ENCODE measurements at places on chromosomes 5 and 9.

- DNase-seq, result no peak
These were observed 895.9 kb downstream of the TLE4 start for GRCh38 chr9:80467632-80468031.

DNA sequence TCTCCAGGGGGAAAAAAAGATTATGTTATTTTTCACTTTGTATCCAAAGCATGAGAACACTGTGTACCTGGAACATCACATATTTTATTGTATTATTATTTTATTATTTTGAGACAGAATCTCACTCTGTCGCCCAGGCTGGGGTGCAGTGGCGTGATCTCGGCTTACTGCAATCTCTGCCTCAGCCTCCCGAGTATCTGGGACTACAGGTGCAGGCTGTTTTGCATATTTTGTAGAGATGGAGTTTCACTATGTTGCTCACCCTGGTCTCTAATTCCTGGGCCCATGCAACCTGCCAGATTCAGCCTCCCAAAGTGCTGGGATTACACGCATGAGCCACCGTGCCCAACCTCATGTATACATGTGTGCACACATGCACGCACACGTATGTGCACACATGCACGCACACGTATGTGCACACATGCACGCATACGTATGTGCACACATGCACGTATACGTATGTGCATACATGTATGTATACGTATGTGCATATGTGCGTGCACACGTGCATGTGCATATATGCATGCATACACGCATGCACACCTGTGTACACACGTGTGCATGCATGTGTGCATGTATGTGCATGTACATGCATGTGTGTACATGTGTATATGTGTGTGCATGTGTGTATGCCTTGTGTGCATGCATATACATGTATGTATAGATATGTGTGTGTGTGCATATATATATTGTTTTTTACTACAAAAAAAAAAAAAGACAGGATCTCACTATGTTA lies 9.5 kb upstream of the UGCG start:
- DNase-seq, result no peak

GRCh38 chr5:155850370-155850769 lies 476.6 kb upstream of the SGCD start:
- no peak for DNase-seq

GRCh38 chr5:173970878-173971650 lies 17.9 kb upstream of the C5orf47 start:
- no peak for DNase-seq

DNA sequence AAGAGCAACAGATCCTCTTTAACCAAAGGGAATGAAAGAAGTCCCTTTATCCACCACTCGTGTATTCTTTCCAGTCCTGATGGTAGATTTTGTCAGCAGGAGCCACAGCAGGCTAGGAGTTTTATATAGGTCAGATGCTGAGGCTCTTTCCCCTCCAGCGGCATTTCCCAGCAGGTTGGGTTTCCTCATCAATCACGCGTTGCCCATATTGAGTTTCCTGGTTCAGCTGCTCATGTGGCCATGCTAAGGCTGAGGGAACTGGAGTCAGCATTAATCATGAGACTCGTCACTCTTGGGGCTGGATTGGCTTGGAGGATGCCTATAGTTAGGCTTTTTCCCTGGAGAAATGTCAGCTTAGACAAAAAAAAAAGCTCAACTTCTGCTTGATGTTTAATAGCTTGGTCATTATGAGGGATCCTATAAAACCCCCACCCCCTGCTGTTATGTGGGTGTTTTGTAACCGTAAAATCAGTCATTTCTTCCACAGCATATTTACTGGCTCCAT lies 193.4 kb upstream of the GAS1 start:
- no peak for DNase-seq

DNA sequence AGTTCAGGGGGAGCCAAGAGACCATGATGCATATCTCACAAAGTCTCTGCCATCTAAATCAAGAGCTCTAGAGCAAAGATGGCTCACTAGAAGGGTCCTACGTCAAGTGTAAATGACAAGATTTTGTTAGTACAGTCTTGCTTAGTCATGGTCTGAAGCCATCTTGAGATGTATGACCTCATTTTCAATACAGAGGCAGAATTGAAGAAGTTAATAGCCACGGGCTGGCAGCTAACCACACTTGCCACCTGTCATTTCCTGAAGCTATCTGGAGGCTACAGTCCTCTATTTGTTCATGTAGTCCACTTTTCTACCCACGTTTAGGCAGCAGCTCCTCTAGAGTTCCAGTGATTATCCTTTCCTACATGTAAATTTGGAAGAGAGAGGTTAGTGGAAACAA lies 231.7 kb upstream of the CDH12 start:
- no peak for DNase-seq

DNA sequence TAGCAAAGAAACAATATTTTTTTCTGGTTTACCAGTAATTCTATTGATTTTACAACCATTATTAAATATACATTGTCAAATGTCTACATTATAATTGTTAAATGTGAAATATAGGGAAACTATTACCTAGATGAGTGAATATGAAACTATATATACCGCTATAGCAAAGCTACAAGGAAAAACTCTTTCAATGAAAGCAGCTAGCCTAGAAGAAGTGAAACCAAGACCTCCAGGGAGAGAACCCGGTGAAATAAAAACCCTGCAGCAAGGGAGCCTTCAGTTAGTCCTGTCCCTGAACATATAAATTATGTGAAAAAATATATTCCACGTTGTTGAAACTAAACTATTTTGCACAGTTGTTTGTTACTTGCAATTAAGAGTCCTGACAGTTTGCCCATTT lies 913.1 kb downstream of the EFNA5 start:
- DNase-seq, result no peak

- DNase-seq, result no peak
These were observed 10.9 kb downstream of the FBXL7 start for GRCh38 chr5:15510831-15511230.

DNA sequence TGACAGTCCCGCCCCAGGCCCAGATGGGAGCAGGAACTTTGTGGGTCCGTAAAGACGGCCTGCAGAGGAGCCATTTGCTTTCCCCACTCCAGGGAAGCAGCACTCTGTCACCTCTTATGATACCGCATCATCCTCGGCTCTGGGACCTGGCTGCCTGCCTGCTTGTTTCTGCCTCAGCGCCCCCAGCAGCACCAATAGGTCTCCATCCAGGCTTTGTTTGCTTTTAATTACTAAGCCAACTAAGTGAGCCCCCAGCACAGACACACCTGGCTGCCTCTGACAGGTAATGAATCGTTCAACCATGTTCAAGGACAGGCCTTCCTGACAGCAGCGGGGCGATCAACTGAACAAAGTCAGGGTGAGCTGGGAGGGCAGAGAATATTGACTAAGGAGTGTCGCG lies 141.4 kb downstream of the C5orf15 start:
- DNase-seq, result no peak

- DNase-seq, result no peak
These were observed 181.9 kb upstream of the HMHB1 start for GRCh38 chr5:143629871-143630659.

- DNase-seq, result no peak
These were observed 207.0 kb upstream of the SLC30A5 start for GRCh38 chr5:68886814-68887213.

- no peak for DNase-seq
These were observed 265.3 kb downstream of the ENC1 start for GRCh38 chr5:74375271-74375670.

DNA sequence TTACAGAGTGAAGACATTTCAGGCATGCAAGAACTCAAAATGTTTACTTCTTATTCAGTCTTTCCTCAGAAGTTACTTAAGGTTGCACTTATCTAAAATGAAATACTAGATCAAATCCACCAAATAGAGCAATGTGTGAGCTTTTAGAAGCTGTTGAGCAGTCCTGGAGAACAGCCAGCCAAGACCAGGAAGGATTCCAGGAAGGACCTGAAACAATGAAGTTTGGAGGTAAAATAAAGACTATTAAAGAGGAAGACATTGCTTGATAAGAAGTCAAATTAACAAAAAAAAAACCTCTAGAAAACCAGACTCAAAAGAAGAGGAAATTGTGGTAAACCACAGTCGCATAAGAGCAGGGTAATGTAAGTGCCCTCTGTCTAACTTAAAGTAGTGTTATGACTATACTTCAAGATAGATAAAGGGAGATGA lies 156.2 kb upstream of the S1PR3 start:
- no peak for DNase-seq

- no peak for DNase-seq
These were observed 181.0 kb upstream of the CLINT1 start for GRCh38 chr5:158039911-158040347.

DNA sequence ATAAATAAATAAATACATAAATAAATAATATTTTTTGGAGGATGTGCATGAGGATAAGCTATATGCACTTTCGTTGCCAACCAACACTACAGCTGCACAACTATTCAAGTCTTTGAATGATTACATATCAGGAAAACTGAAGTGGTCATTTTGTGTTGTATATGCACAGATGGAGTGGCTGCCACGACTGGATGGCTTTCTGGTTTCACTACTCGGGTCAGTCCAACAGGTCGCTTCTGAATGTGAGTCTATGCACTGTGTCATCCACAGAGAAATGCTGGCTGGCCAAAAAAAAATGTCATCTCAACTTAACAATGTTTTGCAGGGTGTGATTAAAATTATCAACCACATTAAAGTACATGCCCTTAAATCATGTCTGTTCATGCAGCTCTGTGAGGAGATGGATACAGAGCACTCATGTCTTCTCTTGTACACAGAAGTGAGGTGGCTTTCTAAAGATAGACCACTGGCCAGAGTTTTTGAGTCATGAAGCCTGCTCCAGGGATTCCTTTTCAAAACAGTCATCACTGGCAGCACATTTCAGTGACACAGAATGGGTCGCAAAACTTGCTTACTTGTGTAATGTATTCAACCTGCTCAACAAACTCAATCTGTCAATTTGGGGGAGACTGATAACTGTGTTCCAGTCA lies 589.8 kb upstream of the CYLC2 start:
- no peak for DNase-seq

Data from stimulated activated CD8-positive, alpha-beta memory T cell treated with anti-CD3 and anti-CD28 coated beads, Interleukin-2, amount 100 ng/mL, for 48 hours (primary cell).